Caco-2 (cell line): ENCODE measurements at places on chromosomes 3 and 15. TPM values are rescaled to one million over a fixed set of nuclear protein-coding genes. Genes with fewer than 3 reads are reported as not detected.

PAK6 gene
- 19.9 and 20.7 TPM in 2 replicates for total RNA-seq

GATM gene
- 3.3 and 4.4 TPM in 2 replicates for total RNA-seq

AMOTL2 gene
- 220 and 271 TPM in 2 replicates for total RNA-seq

OGG1 gene
- total RNA-seq, result 24.1 and 25.3 TPM in 2 replicates

EIF4A2 gene
- total RNA-seq, result 346 and 359 TPM in 2 replicates

TUSC7 gene
- not detected in 2 replicates for total RNA-seq

PCOLCE2 gene
- 0.34 and 1.1 TPM in 2 replicates for total RNA-seq

SEMA7A gene
- 31.4 and 38.1 TPM in 2 replicates for total RNA-seq

TARS3 gene
- 9.8 and 11.5 TPM in 2 replicates for total RNA-seq

SH2D7 gene
- total RNA-seq, result not detected in 2 replicates

SLC6A1 gene
- not detected in 2 replicates for total RNA-seq

FAM107A gene
- not detected in 2 replicates for total RNA-seq
